ENCODE measurements at places on chromosomes 3 and 15.
A peak's percentile ranks its signal among the peaks of the same experiment; 100 is the strongest.

GRCh38 chr3:103511891-103512290 lies 1077.1 kb downstream of the ZPLD1 start:
- no peak for DNase-seq

DNA sequence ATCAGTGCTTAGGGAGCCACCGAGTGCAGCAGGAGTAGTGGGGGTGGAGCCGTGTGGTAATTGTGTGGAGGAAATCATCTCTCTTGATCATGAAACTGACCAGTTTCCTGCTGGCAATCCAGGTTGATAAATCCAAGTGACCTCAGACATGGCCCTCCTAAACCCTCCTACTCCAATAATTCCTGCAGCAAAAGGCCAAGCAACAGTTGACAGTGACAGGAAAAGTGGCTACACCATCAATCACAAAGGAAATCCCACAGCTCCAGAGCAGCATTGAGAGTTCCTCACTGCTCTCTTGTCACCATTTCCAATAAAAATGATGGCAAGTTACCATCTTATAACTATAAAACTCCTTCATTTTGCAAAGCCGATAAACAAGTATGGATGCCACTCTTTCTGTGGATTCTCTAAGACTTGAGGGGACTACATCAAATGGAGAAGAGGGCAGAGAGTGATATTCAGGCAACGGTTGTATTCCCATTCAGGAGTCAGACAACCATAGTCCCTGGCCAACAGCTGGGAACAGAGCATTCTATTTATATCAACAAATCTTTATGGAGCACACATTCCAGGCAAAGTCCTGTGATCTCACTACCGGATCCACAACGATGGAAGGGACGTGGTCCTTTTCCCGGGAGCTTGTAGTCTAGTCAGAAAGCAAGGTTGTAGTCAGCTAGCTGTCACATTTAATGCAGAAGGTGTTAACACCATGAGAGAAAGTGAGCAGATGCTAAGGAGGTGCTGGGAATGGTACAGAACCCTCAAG lies 312.5 kb upstream of the CTNNB1 start:
- DNase-seq = no peak

DNA sequence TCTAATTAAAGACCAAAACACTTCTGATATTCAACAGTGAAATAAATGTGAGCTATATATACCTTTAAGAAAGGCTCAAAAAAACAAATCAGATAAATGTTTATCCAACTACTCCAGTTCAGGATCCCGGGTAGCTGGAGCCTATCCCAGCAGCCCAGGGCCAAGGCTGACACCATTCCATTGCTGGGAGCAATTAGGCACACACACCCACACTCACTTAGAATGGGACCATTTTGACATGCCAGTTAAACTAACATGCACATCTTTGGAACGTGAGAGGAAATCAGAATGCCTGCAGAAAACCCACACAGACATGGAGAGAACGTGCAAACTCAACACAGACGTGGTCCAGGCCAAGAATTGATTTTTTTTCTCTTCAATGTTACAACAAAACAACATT lies 30.0 kb upstream of the PLSCR4 start:
- DNase-seq = no peak

GRCh38 chr15:45637552-45638033 lies 2.8 kb downstream of the SQOR start:
- DNase-seq = no peak

- no peak for DNase-seq
Observed at GRCh38 chr3:111521891-111522290, 20.1 kb upstream of the CD96 start.

- no peak for DNase-seq
Observed at GRCh38 chr3:141792495-141792894, 29.3 kb downstream of the GRK7 start.

DNA sequence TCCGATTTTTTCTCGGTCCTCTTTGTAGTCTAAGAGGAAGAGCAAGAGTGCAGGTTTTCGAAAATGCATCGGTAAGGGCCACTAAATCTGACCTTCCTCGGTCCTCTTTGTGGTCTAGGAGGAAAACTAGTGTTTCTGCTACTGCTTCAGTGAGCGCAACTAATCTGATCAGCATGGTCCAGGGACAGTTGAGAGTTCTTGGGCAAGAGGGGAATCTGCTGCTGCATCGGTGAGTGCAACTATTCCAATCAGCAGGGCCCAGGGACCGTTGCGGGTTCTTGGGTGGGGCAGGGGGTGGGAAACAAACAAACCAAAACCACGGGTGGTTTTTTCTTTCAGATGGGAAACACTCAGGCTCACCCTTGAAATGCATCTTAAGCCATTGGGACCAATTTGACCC lies 10.5 kb upstream of the OSBPL11 start:
- DNase-seq = no peak

DNA sequence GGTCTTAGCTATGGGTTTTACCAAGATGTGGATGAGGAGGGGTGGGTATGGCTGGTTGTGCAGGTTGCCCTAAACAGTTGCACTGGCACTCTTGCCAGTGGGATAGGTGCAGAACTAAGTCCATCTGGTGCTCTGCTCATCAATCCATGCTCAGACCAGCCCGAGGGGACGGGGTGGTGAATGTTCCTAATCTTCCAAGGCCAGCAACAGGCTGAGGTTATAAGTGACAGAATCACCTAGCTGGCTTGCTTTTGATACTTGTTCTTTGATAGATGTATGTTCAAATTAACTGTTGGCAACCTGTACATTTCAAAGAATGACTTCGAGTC lies 53.5 kb upstream of the CCR2 start:
- no peak for DNase-seq

- peak; percentile 44 for DNase-seq
Observed at GRCh38 chr15:50797926-50798325, 32.4 kb upstream of the SPPL2A start.

- no peak for DNase-seq
Observed at GRCh38 chr3:38147421-38147820, 9.0 kb downstream of the MYD88 start.

DNA sequence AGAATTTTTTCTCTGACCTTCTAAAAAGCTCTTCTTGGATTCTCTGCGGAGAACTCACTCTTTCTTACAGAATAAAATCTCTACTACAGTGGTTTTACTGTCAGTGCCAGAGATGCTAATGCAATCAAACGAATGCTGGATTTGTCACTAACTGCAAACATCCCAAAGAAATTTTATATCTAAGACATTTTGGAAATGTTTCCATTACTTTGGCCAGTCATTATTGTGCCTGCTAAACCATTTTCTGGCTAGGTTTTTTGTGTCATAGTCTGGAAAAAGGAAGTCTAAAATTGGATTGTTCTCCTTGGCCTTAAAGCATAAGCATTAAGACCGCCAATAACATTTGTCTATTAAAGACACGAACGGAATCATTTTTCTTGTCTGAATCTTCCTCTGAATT lies 54.0 kb downstream of the PLOD2 start:
- DNase-seq = no peak

DNA sequence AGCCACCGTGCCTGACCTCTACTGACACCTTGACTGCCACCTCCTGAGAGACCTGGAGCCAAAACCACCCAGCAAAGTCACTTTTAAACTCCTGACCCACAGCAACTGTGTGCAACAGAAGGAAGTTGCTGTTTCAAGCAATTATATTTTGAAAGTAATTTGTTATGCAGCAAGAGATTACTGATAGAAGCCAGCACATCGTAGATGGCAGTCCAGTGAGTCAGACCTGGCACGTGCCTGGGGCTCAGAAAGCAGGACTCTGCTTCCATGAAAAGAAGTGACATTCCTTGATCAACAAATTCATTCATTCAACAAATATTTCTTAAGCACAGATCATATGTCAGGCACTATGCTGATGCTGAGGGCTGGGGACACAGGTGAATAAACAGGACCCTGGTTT lies 5.7 kb upstream of the CSPG4 start:
- DNase-seq = no peak

GRCh38 chr15:81160312-81161159 lies 26.5 kb downstream of the CFAP161 start:
- DNase-seq = peak; percentile 13

DNA sequence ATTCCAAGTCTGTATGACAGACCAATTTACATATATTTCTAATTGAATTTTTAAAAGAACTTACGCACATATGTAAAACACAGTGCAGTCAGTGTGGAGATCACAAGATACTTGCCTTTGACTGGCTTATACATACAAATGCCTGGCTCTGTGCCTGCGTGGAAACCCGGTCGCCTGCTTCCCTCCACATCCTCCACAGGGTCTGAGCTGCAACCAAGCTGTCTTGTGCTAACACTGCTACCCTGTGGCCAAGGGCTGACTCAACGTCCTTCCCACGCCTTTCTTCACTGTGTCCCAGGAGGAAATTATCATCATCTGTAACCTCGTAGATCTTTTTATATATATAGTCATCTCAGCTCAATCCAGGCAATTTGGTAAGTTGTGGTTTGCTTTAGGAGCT lies 117.0 kb downstream of the WNT7A start:
- DNase-seq = no peak

DNA sequence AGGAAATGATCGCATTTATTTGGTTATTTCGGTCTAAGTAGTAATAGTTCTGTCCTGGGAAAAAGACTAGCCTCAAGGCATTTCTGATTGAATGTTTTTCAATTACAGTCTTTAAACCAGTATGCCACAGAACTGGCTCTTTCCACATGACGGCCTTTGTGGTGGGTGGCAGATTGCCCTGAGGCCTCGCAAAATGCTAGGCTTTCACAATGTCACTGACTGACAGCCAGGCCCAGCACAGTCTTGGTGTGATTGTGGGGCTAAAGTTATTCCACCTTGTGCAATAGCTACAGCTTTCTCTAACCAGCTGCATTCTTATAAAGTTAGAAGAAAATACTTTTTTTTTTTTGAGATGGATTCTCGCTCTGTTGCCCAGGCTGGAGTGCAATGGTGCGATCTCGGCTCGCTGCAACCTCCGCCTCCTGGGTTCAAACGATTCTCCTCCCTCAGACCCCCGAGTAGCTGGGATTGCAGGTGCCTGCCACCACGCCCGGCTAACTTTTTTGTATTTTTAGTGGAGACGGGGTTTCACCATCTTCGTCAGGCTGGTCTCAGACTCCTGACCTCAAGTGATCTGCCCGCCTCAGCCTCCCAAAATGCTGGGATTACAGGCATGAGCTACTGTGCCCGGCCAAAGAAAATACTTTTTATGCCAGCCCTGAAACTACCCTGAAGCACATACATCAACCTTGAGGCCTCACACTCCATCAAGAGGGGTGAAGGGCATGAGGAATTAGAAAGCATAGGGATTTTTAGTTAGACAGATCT lies 2.5 kb upstream of the ADIPOQ start:
- DNase-seq = no peak

DNA sequence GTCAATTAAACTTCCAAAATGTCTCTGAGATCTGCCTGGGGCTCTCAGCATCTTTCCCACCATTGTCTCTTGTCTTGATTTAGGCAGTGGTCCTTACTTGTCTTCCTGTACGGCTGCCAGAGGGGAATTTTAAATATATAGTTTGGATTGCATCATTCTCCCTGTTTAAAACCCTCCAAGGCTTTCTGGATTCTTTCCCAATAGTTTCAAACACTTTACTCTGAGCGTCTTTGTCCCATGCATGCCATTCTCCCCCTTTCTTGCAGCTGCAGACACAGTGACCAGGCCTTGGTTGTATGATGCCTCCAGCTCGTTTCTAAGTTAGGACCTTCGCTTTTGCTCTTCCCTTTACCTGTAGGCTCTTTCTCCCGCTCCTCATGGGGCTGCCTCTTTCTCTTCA lies 323.3 kb upstream of the CTNNB1 start:
- no peak for DNase-seq

- no peak for DNase-seq
Observed at GRCh38 chr3:27629366-27629765, 92.8 kb downstream of the EOMES start.
